ENCODE measurements at places on chromosomes 6 and 20. TPM values are rescaled to one million over a fixed set of nuclear protein-coding genes. Genes with fewer than 3 reads are reported as not detected.

DNA sequence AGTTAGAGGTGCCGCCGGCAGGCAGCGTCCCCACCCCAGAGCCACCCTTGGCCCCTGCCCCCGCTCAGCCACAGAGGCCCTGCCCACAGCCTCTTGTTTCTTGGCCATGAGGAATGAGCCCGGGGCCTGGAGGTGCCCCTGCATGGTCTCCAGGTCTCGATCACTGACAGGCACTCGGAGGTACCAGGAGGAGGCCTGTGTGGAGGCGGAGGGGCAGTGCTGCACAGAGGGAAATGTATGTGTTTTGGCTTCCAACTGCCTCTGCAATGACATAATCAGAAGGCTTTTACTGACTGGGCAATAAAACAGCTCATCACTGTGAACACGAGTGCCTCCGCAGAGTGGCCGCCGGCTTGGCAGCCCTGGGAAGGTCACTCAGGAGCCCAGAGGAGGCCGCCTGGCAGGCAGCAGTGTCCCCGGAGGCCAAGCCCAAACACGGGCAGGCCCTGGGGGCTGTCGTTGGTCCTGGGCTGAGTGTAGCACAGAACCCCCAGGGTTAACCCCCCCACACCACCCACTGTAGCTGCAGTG is 61.1 kb upstream of the GATA5 start:
- no peaks in the 10 kb centered on the region for H3K4me1 ChIP-seq
- H3K36me3 ChIP-seq: no peaks in the 10 kb centered on the region
- DNase-seq: no peak
- no peaks in the 10 kb centered on the region for H3K27me3 ChIP-seq
- no peak overlapping the region for H3K4me3 ChIP-seq

- no peaks in the 10 kb centered on the region for H3K36me3 ChIP-seq
- no peak overlapping the region for H3K27ac ChIP-seq
- DNase-seq: no peak
- H3K27me3 ChIP-seq: peaks cover 21% of the 10 kb centered on the region
- no peaks in the 10 kb centered on the region for H3K4me1 ChIP-seq
- no peak overlapping the region for H3K4me3 ChIP-seq
Observed at GRCh38 chr20:20993372-20993771, 112.8 kb downstream of the LINC00237 start.

- H3K4me1 ChIP-seq: peaks cover 52% of the 10 kb centered on the region
- DNase-seq: peak; percentile 85
- peaks cover 1% of the 10 kb centered on the region for H3K36me3 ChIP-seq
- H3K27me3 ChIP-seq: no peaks in the 10 kb centered on the region
- H3K27ac ChIP-seq: no peak overlapping the region
Observed at GRCh38 chr6:44221291-44221960, 2.0 kb upstream of the SLC29A1 start.

DNA sequence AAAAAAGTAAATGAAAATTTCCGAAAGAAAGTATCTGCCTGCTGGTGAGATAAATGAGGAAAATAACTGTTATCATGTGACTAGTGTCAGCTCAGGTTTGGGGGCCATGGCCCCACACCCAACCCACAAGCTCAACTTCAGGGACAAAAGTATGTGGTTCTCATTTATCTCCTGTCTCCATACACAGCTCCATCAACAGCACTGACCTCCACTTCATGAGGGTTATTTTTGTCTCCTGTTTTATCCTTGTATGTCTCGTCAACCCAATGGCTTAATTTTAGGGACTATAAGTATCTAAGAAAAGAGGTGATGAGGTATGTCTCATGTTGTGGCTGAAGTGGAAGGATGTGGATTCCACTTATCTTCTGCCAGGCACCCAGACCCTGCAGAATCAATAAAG is 271.6 kb upstream of the RIN2 start:
- H3K4me1 ChIP-seq: no peaks in the 10 kb centered on the region
- no peaks in the 10 kb centered on the region for H3K36me3 ChIP-seq
- H3K27me3 ChIP-seq: no peaks in the 10 kb centered on the region
- no peak overlapping the region for H3K4me3 ChIP-seq

The CRISP3 gene
- not detected for total RNA-seq

The STXBP5 gene
- total RNA-seq: 22.1 TPM

The OPRL1 gene
- 1.7 TPM for total RNA-seq

Measured in activated T-cell treated with anti-CD3 and anti-CD28 coated beads, Interleukin-2, amount 50 U/mL, for 72 hours (primary cell).